ENCODE measurements at places on chromosomes 2 and 18.

- no peak for DNase-seq
These were observed 7.0 kb upstream of the TMX3 start for GRCh38 chr18:68721681-68722583.

DNA sequence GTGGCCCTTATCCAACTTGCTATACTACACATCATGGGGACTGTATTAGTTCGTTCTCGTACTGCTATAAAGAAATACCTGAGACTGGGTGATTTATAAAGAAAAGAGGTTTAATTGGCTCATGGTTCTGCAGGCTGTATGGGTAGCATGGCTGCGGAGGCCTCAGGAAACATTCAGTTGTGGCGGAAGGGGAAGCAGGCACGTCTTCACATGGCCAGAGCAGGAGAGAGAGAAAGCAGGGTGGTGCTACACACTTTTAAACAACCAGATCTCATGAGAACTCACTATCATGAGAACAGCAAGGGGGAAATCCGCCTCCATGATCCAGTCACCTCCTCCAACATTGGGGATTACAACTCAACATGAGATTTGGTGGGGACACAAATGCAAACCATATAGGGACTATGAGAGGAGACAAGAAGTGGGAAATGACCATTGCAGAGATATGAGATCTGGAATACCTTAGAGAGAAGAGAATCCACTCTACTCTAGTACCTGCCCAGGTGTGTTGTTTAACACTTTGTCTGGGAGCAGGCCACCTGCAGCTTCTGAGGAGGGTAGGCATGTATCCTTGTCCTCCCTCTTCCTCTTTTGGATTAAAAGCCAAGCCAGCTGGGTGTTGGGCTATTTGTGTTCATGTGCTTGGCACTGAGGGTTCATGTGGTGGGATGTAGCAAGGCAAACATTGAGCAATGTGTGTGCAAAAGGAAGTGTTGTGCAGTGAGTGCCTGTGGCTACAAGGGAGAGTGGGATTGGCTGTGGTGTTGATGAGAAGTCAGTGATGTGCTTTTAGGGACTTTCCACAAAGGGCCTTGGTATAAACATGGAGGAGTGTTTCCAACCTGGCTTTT, 22.8 kb downstream of the TTLL4 start:
- no peak for DNase-seq

GRCh38 chr2:125554956-125555355, 1101.0 kb upstream of the GYPC start:
- DNase-seq: no peak

DNA sequence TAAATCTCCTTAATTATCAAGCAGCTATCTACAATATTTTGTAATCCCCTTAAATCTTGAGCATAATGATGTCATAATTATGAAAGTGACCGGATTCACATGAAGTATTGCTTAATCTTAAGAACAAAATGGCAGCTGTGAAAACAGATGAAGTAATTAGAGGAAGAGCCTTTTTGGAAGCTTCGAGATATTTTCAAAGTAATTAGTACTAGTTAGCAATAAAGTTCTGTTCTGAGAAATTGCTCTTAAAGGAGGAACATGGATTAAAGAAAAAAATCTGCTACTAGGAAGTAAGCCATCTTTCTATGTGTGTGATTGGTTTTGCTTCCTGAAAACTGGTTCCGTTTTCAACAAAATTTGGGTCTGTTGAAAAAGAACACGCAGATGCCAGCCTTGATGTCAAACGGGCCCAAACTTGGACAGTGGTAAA, 18.3 kb downstream of the CLUL1 start:
- DNase-seq: no peak

DNA sequence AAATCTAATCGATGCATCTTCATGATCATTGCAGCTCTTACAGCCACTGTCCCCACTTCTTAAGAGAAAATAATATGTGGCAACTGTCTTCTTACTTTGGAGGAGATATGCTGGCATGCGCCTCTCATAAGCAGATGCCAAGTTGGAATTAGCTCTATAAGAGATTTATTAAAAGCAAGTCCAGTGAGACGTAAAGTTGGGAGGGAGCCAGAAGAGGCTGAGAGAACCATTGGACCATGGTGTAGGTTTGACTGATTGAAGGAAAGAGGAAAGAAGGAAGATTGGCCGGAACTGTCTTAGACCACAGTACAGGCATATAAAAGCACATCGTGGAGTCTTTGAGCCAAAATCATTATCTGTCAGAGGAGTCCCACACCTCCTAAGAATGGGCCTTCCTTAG, 265.7 kb upstream of the ZC3H15 start:
- DNase-seq: no peak

DNA sequence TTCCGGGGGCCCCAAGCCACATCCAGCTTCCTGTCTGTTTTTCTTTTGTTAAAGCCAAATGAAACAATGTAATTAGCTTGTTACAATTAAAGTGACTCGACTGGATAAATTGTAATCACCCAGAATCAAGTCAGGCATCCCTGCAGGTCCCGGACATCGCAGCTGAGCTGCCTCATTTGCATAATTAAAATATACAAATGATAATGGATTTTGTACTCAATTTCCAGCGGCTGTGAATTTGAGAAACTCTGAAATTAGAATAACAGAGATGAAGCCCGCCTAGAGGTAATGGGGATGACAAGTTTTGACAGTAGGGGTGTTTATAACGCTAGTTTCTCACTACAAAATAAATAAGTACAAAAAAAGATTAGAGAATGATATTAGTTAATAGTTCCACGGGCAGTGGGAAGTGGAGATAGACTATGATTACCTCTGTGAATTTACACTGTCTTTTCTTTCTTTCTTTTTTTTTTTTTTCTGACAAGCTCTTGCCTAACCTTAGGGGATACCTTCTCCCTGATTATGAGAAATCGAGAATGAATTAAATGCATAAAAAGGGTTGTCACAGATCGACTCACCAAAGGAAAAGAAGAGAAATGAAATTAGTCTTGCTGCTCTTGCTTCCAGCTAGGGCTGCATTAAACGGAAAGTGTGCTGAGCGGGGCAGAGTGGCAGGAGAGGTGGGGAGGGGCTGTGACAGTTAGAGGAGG, 82.6 kb upstream of the SKOR2 start:
- DNase-seq: no peak

DNA sequence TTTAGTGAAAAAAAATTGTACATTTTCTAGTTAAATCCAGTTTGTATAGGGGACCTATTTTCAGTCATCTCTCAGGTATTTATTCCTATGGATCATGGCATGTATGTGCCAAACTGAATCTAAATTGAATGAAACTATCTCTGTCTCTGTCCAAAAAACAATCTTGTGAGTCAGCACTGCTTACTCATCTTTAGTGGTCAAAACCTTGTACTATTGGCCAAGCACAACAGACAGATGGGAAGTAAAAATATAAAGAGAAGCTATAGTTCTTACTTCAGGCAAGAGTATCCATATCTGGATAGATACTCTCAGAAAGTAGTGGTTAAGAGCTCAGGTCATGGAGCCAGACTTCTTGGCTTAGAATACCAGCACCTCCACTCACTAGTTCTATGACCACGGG, 76.0 kb upstream of the KLHL14 start:
- DNase-seq: no peak

DNA sequence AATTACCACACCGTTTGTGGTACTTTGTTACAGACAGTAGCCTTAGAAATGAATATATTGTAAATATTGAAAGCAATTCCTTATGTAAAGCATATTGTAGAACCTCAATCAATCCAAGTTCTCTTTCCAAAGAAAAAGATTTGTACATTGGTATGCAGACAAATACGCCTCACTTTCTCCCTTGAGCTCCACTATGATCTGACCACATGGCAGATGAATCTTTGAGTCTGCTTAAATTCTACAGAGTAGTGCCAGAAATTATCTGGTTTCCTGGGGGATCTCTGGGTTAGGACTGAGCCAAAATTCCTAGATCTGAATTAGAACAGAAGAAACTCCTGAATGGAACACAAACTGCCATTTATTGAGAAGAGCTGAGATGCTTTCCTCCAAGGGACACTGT, 99.0 kb downstream of the CPO start:
- DNase-seq: no peak

GRCh38 chr18:40904295-40904694, 1050.7 kb upstream of the PIK3C3 start:
- DNase-seq: no peak

- DNase-seq: no peak
These were observed 284.6 kb upstream of the LRP1B start for GRCh38 chr2:142415461-142415860.

DNA sequence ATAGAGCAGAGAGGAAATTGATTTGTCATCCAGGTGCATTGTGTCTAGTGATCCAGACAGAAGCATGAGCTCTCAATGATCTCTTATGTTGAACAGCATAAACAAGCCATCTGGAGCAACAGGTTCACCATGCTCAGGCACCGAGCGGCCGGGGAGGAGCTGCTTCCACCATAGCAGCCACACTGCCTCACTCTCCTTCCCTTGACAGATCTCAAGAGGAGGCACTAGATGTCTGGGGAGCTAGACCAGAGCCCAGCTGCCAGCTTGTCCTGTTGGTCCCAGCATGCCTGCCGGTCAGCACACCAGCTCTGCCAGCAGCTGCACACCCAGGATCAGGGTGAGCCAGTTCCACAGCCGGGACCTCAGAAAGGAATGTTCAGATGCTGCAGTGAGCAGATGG, 17.5 kb upstream of the LONRF2 start:
- DNase-seq: no peak

DNA sequence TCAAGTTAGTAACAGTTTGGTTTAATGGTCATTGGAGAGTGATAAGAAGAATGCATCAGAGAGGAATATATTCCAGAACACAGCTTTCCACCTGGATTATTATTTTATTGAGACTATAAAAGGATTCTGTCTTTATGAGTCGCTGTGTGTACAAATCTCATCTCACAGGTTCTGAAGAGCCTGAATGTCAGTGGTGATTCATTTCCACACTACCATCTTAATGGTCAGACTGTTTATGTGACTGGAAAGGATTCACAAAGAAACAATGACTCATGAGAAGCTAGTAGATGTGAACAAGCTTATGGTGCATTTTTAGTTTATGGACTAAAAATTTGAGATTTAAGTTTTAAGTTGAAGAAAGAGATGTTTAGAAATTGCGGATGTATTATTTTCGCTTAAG, 685.4 kb upstream of the NRXN1 start:
- no peak for DNase-seq

DNA sequence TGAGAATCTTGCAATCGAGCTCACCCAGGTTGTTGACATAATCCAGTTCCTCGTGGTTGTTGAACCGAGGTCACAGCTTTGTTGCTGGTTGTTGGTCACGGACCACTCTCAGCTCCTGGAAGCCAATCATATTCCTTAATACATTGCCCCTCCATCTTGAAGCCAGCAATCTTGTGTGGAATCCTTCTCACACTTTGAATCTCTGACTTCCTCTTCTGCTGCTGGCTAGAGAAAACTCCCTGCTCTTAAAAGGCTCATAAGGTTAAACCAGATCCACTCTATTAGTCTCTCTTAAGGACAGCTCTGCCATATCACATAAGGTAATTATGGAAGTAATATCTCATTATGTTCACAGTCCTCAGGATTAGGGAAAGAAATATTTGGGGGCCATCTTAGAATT, 41.1 kb downstream of the SP140 start:
- no peak for DNase-seq

DNA sequence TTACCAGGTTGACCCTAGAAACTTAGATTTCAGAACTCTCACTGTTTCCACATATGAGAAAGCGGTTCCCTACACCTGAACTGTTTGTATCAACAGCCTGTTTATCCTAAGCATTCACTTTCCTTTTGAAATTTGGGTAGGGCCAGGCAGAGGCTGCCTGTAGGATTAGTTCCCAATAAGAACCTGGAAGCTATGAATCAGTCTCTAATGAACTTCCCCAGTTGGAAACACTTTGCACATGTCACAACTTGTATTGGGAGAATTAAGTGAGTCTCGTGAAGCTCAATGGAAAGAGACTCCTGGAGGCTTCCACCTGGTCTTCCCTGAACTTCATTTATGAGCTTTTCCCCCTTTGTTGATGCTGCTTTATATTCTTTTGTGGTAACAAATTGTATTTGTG, 486.6 kb upstream of the HS6ST1 start:
- no peak for DNase-seq

DNA sequence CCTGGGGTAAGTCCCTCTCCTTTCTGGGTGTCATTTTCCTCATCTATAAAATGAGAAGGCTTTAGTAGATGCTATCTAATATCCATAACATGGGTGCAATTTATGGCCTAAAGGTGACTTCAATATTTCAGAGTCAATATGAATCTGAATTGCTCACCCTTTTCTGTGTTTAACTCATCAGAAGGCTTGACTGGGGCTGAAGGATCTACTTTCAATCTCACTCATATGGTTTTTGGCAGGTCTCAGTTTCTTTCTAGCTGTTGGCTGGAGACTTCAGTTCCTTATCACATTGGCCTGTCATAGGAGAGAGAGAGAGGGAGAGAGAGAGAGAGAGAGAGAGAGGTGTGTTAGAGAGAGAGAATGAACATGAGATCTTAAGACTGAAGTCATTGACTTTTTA, 343.7 kb upstream of the MEX3C start:
- no peak for DNase-seq

DNA sequence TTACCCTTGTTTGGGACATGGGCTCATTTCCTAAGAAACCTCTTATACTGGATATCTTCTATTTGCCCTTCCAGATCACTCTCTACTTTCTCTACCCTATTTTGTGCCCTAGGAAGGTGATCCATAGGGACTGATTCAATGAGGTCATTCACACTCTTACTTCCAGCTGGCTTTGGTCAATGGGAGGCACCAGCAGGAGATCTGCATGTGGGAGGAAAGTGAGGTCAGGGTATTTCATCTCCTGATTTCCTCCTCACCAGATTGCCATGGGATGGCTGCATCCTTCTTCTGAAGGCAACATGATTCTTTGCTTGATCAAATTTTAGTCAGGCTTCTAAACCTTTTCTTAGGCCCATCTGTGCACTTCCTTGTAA, 15.2 kb downstream of the M1AP start:
- no peak for DNase-seq

DNA sequence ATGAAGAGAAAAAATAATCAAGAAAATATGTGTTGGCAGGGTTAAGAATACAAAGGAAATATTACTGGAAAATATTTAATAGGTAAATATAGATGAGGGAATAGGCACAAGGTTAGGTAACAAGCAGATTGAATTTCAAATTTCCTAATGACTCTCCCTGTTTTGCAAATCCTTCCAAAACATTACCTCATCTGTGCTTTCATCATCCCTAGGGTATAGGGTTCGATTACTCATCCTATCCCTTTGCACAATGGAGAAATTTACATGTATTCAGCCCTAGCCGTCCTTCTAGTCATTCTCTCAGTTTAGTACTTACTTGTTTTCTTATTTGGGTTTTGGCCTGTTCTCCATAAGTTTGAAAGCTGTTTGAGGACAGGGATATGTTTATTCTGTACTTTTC, 864.6 kb upstream of the FSHR start:
- DNase-seq: no peak

DNA sequence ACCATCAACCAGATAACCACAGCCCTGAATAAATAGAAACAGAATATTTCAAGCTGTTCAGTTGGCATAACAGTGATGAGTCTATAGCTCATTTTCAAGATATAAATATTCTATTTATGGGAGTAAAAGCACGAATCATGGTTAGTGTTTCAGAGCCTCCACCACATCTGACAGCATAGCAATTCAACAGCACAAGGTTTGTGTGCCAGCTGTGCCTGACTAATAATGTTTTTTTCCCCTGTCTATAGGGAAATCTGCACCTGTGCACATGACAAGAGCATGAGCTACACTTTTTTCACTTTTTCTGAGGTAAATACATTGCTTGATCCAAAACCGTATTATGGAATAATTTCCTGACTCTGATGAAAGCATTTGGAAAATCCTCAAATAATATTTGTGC, 251.3 kb downstream of the RPIA start:
- DNase-seq: no peak

All from NCI-H1092 treated with DMSO at 0.1 percent for 48 hours (cell line).